ENCODE measurements at places on chromosomes 3 and 15.
A peak's percentile ranks its signal among the peaks of the same experiment; 100 is the strongest.

- DNase-seq = no peak
These were observed 706 bp downstream of the FSIP1 start for GRCh38 chr15:39781967-39782302.

GRCh38 chr15:39153058-39153714 is 427.7 kb upstream of the THBS1 start:
- no peak for DNase-seq

DNA sequence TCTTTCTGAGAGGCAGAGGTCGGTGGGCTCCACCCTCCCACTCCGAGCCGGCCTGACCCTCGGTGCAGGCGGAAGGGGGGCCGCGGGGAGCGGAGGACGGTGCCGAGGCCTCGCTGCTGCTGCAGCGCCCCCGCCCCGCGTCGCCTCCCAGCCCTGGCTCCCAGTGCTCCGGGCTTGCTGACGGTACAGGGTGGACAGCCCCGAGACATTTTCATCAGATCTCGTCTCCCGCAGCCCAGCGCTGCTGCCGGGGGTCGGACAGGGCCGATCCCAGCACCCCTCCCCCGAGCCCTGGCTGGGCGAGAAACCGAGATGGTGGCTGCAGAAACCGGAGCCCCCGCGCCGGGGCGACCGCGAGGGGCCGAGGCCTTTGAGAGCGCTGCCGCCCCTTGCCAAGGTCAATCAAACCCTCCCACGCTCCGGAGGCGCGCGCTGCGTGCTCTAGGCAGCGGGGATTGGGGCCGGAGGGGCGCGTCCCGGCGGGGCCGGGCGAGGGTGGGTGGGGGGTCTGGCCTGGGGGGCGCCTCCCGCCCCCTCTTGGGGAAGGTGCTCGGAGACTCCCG is 42.5 kb downstream of the EPHB3 start:
- no peak for DNase-seq

GRCh38 chr15:85858586-85859375 is 64.1 kb upstream of the KLHL25 start:
- no peak for DNase-seq

GRCh38 chr3:126969586-126969985 is 13.3 kb upstream of the PLXNA1 start:
- no peak for DNase-seq

DNA sequence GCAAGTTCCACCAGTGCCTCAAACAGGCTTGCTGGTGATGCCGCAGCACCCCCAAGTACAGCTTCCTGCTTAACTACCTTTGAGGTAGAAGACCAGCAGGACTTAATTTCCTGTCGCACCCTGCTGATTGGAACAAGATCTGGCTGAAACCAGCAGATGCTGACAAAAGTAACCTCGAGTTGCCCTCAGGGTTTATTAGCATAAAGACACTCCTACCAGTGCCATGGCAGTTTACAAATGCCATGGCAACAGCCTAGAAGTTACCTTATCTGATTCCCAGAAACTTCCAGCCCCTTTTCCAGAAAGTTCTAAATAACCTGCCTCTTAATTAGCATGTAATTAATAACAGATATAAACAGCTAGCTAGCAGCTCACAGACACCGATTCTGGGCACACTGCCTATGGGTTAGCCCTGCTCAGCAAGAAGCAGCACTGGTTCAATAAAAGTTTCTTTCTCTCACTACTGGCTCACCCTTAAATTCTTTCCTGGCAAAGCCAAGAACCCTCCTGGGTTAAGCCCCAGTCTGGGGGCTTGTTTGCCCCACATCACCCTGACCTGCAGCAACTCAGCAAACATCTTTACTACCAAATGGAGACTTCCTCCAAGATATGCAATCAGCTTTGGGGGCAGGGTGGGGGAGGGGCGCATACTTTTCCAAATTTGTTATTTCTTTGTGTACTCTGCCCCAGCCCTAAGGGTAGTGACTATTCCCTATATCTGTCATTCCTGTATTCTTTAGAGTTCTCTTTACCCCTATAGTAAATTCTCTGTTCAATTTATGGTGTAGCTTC is 54.2 kb downstream of the MAP4 start:
- DNase-seq = no peak

GRCh38 chr3:122665881-122666280 is 14.8 kb upstream of the PARP14 start:
- DNase-seq = no peak

GRCh38 chr3:194395778-194396538 is 3.1 kb downstream of the GP5 start:
- DNase-seq = no peak

GRCh38 chr3:126394179-126394976 is at the start of gene CFAP100:
CFAP100 (plus strand) TSS chr3:126394909; CDS start chr3:126396001, 1,092 bp downstream.
- DNase-seq = peak; percentile 17

GRCh38 chr3:119161240-119161639 is 12.2 kb upstream of the UPK1B start:
- no peak for DNase-seq

All from C1 segment of cervical spinal cord (tissue), 14 donors.